Ecto neural progenitor cell (in vitro differentiated cells): ENCODE measurements at places on chromosomes 12 and 14.
A peak's percentile ranks its signal among the peaks of the same experiment; 100 is the strongest.

DNA sequence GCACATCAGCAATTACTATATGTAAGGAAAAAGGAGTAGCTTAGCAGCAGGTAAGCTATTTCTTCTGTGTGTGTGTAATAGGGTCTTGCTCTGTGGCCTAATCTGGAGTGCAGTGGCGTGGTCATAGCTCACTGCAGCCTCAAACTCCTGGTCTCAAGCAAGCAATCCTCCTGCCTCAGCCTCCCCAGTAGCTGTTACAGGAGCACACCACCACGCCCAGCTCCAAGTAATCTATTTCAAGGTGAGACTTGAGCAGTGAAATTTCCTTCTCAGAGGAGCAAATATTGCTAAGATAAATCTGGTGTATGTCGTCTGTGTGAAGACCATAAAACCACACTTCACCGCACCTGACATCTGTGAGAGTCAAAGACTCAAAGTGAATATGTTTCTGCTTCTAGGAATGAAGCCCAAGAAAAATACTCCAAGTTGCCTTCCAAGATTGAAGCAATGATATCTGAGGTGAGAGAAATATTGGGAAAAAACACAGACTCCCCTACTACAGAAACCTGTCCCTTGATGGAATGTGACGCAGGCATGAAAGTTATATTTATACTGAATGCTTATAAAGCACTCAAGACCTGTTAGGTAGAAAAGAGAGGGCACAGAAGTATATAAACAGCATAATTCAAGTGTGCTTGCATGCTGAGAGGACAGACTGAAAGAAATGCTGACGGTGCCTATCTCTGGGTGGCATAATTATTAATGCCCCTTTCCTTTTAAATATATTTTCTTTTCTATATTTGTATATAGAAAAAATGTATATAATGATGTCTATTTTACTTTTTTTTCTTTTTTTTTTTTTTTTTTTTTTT lies 2.5 kb upstream of the SELPLG start:
- DNase-seq: no peak

DNA sequence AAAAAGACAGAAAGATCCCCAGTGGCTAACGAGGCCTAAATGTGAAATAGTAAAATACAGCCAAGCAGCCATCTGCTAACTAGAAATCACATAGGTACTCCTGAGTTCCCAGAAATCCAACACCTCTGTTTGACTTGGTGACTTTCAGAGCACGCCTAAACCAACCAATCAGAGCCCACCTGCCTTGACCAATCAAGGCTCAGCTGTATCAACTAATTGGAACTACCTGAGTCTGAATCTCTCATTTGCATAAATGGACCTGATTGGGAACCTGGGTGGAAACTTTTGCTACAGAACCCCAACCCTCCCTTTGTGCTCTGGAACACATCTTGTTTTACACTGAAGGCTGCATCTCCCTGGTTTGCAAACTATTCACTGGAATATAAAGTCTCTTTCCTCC lies 5.1 kb upstream of the TCL1B start:
- no peak for DNase-seq

- no peak for DNase-seq
These were observed 133.1 kb downstream of the MED13L start for GRCh38 chr12:116144384-116144783.

DNA sequence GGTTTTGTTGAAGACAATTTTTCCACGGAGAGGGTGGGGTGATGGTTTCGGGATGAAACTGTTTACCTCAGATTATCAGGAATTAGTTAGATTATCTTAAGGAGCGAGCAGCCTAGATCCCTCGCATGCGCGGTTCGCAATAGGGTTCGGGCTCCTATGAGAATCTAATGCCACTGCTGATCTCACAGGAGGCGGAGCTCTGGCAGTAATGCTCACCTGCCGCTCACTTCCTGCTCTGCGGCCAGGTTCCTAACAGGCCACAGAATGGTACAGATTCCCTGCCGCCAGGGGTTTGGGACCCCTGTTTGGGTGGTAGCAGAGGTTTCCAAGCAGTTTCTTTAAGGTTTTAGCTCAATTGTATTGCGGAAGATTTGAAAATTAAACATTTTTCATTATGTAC lies 439.8 kb upstream of the OR4E1 start:
- DNase-seq: no peak

DNA sequence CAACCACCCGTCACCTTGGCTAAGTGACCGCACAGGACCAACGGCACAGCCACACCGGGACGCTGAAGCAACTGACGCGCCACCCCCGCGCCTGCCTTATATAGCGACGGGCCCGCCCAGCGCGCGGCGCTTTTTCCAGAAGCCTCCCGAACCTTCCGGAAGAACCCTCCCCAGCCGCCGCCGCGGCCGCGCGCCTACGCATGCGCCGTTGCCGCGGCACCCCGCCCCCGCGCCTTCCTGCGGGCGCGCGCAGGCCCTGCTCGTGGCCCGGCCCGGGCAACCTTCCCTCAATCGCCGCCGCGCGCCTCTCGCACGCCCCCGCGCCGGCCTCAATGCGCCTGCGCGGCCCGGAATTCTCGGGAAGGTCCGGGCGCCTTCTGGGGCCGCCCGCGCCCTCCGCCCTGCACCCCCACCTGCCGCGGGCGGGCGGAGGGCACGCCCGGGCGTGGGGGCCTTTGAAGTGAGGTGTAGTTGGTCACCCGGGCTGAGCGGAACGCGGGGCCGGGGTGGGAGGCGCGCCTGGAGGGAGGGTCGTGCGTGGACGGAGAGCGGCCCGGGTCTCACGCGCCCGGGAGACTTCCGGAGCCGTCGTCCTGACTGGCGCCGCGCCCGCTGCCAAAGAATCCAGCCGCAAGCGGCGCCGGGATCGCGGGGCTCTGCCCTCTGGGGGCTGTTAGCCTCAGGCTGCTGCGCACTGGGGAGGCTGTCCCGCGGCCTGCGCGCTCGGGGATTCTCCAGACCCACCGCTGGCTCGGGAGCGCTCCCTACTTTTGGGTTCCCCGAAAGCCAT lies at the start of gene HSP90AA1:
HSP90AA1 (minus strand) TSS at position 73 of the 790 bp plus-strand sequence. CDS start 666 bp downstream, outside the sequence.
- DNase-seq: peak; percentile 95

DNA sequence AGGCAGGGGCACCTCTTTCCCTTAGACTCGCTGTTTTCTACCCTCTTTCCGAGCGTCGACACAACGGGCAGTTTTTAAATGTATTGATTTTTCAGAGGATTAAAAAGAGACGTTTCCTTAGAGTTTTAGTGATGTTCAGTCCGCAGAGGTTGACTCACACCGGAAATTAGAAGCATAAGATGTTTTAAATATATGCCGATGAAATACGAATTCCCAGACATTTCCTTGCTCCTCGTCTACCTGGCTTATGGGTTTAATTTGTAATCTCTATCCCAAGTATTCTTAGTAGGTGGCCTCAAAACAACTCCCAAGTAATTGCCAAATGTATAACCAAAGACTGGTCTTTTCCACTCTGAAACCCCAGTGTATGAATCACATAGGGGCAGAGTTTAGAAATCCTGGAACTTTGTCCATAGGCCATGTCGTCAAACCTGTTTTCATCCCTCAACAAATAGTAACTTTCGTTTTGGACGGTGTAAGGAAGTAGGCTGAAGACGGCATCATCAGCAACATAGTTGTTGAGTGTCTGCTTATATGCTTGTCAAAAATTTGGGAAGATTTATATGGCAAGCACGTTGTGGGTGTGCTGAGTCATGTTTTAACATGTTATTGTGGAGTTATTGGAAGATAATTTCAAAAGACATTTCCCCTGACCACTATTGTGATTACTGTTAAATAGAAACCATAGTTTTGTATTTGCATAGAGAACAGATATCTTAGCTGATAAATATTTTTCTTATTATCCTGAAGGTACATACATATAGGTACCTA lies 824 bp downstream of the TBK1 start:
- no peak for DNase-seq

DNA sequence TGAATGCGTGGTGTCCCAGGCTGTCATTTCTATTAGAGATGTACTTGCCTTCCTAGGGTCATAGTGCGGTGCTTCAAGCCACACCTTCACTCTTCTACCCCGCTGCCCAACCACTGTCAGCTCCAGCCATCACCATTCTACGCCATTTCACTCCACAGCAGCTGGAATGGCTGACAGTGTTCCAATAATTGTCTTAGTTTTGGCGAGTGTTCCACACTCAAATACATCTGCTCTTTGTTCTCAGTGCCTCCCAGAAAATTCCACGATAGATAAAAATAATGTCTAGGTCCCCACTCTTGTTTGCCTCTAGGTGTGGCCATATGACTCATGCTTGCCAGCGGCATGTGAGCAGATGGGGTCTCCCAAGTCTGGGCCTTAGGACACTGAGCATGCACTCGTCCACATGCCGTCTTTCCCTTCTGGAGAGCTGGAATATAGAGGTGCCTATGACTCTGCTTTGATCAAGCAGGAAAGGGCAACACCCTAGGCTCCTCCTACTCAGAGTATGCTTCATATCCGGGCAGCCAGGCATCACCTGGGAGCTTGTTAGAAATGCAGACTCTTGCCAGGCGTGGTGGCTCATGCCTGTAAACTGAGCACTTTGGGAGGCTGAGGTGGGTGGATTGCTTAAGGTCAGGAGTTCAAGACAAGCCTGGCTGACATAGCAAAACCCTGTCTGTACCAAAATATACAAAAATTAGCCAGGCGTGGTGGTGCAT lies 163.0 kb downstream of the BRMS1L start:
- DNase-seq: no peak

DNA sequence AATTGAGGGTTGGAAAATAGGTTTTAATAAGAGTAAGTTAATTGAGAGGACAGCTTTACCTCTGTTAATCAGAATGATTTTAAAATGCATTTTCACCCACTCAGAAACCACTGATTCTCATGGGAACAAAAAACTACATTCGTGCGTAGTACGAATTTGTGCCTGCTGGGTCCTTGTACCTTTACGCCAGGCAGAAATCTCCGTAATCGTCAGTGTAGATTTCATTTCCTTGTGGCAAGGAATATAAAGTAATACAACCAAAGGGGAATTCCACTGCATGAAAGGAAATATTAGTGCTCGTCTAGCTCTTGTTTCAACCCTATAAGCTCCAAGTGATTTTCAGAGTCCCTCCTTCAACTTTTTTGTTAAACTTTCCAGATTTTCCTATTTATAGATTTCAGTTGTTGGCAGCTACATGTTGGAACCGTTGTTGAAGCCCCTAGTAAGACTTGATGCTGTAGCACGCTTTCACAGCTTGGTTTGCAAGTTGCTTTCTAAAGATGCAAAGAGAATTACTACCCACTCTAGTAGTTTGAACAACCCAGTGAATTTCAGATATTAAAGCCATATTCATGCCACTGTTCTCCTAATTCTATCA lies 90.6 kb downstream of the ETV6 start:
- DNase-seq: no peak

DNA sequence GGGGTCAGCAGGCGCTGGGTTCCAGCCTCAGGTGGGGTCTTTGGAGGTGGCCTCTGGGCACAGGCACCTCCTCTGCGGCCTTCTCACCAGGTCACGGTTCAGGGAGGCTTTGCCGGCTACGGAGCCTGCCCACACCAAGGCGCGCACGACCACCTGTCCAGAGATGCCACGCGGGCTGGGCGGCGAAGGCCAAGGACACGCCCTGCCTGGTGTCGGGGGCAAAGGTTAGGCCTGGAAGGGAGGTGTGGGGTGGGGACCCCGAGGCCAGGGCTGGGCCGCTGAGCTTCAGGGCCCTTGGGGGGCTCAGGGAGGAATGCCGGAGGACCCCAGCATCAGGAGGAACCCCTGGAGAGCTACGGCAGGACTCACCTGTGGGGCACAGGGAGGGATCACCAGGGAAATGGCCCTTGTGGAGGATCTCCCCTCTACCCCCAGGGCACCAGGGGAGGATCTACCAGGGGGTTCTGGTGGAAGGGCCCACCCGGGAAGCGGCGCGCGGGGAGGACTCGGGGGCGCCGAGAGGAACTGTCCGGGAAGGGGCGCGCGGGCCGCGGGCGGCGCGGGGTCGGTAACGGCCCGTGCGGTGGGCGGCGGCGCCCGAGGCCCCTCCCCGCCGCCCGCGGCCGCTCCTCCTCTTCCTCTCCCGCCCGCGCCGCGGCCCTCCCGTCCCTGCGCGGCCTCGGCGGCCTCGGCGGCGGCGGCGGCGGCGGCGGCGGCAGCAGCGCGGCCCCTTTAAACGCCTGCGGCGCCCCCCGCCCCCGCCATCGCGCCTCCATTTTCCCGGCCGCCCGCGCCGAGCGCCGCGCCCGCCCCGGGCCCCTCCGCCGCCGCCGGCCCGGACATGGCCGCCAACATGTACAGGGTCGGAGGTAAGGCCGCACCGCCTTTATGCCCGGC lies at the start of gene MTA1:
MTA1 (plus strand) TSS at position 633 of the 897 bp plus-strand sequence; CDS start at position 842, 209 bp downstream.
- no peak for DNase-seq

DNA sequence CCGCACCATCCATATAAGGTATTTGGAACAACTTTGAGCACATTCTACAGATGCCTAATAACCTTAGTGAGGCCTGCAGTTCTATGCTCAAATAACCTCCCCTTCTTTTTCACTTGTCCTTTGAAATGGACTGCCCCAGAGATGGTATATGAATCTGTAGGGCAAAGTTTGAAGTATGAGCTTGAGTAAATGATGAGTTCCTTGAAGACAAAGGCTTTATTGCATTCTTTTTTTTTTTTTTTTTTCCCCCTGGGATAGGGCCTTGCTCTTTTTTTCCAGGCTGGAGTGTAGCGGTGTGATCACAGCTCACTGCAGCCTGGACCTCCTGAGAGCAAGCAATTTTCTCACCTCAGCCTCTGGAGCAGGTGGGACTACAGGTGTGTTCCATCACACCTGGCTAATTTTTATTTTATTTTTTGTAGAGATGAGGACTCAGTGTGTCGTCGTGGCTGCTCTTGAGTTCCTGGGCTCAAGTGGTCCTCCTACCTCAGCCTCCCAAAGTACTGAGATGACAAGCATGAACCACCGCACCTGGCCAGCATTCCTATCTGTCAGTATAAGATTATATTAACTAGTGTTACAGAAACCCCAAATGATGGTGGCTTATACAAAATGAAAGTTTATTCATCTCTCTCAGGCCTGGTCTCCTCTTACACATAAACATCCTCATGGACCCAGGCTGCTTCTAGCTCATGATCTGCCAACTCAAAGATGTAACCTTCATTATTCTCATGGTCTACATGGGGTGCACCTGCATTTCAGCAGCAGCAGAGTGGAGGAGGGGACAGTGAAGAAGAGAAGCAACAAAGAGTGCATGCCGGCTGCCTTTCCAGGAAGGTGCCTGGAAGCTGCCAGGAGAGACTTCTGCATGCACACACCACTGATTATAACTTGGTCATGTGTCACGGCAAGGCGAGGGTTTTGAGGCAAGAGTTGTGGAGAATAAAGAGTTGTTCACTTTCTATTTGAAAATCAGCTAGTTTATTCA lies 101.4 kb downstream of the DUSP16 start:
- no peak for DNase-seq

- DNase-seq: no peak
These were observed 286.7 kb upstream of the GRIP1 start for GRCh38 chr12:66965621-66966020.

GRCh38 chr14:65228956-65229747 lies 126.8 kb upstream of the MAX start:
- DNase-seq: no peak

DNA sequence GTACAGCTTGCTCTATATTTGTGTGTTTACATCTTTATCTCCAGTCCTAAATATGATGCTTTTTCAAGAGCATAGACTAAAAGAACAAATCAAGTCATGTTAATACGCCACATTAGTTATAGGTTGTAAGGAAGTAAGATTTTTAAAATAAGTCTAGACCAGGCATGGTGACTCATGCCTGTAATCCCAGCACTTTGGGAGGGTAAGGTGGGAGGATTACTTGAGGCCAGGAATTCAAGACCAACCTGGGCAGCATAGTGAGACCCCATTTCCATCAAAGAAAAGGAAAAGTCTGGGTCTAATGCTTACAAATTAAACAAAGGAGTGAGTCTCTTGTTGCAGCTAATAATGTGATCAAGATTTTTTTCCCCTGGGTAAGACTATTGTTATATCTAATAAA lies 118.9 kb downstream of the GPR135 start:
- no peak for DNase-seq
